T-helper 2 cell (primary cell): ENCODE measurements at places on chromosomes 16 and 17.

- no peak for DNase-seq
Measured at GRCh38 chr16:86391984-86392383, 118.3 kb upstream of the FOXF1 start.

DNA sequence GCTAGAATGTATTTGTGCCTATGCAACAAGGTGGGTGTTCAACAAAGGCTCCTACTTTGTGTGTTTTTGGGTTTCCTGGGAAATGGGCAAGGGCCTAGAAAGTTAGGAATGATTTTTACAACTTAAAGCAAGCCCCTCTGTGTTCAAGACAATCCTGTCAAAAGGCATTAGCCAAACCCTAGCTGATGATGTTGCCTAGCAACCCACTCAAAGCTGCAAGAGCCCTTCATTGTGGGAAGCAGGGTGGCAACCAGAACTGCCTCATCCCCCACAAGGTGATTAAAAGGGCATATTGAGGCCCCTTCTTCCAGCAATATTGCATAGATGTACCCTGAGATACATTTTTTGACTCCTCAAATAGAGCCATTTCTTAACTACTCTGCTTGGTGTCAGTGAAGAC is 16.0 kb upstream of the RASL10B start:
- no peak for DNase-seq

DNA sequence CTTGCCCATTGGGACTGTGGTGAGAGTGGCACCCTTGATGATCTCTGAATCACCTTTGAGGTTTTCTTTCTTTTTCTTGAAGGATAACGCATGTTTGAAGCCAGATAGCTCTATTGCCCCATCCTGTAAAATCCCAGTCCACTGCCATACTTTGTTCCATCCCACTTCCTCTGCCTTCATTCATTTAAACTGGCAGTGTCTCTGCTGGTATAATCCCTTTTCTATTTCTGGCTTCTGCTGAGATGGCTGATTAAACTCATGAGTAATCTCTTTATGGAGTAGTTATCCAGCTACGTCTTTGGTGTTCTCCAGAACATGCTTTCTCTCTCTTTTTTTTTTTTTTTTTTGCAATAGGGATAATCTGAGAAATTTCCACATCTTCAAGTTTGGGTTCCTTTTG is 656.5 kb upstream of the SALL1 start:
- DNase-seq = no peak

GRCh38 chr17:78360371-78361224 is 721 bp upstream of the SOCS3 start:
- DNase-seq = peak; percentile 84

GRCh38 chr17:61508912-61509311 is 56.7 kb downstream of the TBX4 start:
- DNase-seq = no peak

- DNase-seq = no peak
Measured at GRCh38 chr17:4972322-4972721, 4.7 kb upstream of the SPAG7 start.

GRCh38 chr17:57365420-57365819 is 109.1 kb downstream of the MSI2 start:
- no peak for DNase-seq

DNA sequence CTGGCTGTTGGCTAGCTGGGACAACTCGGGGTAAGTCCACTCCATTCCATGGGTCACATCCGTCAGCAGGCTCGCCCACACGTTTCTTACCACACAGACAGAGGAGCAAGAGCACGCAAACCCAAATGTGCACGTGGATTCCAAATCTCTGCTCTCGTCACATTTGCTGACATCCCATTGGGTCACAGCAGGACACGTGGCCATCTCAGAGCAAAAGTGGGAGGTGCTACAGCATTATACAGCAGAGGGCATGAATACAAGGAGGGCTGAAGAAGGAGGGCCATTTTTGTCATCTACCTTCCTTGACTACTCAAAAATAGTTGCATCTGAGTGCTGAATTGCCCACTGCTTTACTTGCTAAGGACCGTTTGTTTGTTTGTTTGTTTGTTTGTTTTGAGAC is 84.7 kb downstream of the RBBP6 start:
- no peak for DNase-seq

DNA sequence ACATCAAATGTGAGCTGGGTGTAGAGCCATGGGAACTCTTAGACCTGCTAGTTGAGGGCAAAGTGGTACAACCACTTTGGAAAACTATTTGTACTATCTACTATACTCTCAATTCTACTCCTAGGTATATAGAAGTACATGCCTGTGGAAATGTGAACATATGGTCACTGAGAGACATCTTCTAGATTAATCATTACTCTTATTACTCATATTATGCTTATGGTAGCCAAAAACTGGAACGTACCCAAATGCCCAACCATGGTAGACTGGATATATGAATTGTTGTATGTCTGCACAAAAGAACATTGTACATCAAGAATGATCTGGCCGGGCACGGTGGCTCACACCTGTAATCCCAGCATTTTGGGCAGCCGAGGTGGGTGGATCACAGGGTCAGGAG is 2.7 kb downstream of the WDR45B start:
- no peak for DNase-seq

GRCh38 chr17:78672005-78672404 is 94.8 kb upstream of the DNAH17 start:
- no peak for DNase-seq

DNA sequence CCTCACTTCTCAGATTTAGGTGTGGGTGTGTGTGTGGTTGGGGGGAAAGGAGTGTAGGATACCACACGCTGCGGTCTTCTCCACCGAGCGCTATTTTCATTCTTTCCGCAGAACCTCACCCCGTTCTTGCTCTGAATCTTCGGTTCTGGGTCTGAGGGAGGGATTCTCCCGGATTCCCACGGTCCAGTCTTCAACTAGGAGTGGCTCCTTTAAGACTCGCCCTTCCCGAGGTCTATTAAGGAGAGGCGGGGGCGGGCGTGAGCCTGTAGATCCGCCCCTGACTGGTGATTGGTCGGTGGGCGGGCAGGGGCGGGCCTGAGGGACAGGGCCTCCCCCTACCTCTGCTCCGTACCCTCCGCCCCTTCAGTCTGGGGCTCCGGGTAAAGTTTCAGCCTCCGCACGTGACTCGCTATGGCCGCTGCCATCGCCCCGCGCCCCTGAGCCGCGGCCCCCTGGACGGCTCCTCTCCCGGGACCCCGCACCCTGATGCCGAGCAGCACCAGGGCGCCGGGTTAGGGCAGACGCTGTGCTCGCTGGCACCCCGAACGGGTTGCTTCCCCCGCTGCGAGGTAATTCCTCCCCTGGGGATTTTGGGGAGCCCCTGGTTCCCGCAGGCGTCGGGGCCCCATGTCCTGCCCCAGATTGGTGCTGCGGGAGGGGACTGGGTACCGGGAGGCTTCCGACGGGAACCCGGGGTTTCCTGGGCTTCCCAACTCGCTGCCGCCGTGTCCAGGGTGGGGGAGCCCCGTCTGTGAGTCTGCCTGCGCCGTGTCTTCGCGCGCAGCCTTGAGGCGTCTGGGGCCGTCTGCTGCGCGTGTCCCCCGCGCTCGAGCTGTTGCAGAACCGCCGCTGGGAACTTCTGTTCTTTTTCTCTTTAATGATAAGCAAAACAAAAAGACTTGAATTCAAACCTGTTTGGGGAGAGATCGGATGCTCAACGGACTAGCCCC is 9.2 kb downstream of the RARA start:
- peak; percentile 85 for DNase-seq

DNA sequence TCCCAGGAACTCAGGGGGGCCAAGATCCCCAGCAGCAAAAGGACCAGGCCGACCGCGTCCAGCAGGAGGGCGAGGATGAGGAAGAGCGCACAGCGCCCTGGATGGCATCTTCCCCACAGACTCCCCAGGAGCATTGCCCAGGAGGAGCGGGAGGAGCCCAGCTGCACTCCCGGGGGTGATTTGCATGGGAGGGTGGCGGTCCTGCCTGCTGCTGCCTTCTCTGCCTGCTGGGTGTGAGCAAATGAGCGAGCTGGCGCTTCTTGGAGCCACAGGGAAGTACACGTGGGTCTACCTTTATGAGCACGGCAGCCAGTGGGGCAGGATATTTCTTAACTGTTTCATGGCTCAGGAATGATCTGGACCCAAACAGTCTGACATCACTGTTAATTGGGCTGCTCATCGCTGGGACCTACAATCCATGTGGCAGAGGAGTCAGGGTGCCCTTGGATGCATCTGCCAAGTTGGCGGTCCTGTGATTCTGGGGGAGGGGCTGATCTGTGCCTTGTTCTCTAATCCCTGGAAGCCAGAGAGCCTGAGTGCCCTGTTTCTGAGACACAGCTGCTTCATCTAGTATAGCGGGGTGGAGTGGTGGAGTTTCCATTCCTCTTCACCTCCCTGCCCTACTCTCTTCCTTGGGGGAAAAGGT is at the start of gene TMEM238L:
TMEM238L (minus strand) TSS at position 270 of the 646 bp plus-strand sequence; CDS start at position 134, 136 bp downstream.
- DNase-seq = no peak

DNA sequence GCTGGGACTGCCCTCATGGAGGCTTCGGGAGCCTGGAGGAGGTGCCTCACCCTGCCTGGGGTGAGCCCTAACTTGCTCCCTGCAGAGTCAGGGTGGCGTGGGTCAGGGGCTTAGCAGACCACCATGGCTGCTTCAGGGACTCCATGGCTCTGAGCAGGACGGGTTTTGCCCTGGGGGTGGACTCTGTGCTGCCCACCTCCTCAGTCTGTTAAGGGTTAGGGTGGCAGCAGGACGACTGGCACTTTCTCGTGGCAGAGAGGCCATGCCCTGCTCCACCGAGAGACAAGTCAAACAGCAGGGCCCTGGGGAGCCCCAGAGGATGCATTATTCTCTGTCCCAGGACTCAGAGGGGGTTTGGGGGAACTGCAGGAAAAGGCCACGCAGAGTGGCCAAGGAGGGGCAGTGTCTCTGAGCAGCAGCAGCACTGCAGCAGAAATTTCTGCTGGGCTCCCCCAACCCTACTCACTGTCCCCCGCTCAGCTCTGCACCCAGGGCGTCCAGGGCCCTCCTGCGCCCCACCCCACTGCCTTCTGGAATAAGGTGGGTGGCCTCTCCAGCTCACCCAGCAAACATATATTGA is 1.8 kb upstream of the PRSS22 start:
- DNase-seq = no peak

GRCh38 chr17:3710951-3711383 is 12.7 kb upstream of the HASPIN start:
- DNase-seq = peak; percentile 98

DNA sequence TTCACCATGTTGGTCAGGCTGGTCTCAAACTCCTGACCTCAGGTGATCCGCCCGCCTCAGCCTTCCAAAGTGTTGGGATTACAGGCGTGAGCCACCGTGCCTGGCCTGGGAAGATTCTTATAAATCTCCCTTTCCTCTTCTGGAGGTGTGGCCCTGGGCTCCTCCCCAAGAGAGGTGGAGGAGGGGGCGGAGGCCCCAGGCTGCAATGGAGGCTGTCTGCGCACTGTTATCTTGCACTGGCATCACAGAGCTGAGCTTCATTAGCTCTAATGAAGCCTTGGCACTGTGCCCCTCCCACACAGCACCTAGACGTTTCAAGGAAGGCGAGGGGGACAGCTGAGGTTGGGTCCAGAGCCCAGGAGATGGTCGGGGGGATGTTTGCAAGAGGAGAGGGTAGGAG is 7.5 kb downstream of the ARHGAP23 start:
- DNase-seq = no peak

DNA sequence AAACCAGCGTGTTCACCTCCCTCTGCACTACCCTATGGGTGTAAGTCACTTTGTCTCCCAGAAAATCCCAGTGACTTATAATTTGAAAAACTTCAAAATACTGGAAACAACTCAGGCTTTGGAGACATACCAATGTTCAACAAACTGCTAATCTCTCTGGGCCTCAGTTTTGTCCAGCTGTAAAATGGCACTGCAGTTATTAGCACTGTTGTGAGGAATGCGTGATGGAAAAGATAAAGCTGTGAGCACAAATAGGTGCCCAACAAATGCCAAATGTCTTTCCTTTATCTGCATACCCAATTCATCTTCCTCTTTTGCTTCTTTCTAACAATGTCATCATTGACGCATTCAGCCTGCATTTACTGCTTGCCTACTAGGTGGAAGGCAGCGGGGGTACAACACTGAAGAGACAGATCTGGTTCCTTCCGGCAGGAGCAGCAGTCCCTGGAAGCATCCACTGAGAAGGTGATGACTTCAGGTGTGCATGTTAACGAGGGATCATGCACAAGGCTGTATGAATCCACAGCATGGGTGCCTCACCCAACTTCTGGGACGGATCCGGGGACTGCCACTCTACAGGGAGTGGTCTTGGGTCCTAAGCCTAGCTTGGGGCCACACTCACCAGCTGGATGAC is 63.4 kb downstream of the CYTH1 start:
- DNase-seq = no peak

DNA sequence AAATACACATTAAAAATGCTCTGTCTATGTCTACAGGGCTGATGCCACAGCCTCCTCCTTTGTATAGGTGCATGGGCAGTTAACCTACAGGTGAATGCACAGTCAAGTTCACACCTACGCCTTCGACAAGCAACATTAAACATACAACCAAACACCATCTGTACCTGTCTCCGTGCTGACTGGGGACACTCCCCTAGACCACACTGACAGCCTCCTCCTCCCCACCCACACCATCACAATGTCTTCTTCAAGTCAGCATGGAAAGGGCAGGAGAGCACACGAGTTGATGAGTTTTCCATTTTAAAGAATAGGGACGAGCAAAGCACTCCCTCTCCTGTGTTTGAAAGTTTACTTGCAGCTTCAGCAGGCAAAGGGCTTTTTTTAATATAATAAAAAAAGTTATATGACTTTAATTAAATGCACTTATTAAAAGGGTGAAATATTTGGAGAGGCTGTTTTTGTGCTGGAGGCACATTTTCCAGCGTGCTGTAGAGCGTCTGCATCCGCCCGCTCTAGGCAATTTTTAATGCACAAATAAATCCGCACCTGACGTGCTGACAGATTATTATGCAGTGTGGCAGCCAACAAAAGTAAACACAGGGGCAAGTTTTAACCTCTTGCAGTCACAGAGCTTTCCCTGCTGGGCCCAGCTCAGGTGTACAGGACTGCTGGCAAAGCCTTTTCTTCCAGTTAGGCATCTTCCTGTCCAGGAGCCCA is 367.9 kb downstream of the SOX9 start:
- DNase-seq = no peak

DNA sequence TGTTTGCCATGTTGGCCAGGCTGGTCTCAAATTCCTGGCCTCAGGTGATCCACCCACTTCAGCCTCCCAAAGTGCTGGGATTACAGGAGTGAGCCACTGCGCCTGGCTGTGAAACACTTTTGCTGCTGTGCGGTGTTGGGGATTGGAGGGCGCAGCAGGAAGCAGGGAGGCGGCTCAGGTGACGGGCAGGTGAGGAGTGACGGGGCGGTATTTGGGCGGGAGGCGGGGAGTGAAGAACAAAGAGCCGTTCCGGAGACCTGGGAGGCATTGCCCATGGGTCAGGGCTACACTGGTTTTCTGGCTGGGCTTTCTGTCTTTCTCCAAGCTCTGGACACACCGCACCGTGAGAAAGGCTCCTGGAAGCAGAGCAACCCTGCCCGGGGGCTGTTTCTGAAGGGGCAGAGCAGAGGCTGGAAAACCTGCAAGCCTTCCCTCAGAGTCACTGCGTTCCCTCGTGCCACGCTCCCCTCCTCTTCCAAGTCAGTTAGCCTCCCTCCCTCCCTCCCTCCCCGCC is 22.1 kb downstream of the CRISPLD2 start:
- DNase-seq = no peak

GRCh38 chr16:87231911-87232310 is 85.3 kb downstream of the C16orf95 start:
- DNase-seq = no peak

GRCh38 chr17:74979408-74980146 is 7.0 kb upstream of the HID1 start:
- DNase-seq = no peak
